Astrocyte of the hippocampus (primary cell): ENCODE measurements at places on chromosomes 6 and 20.

DNA sequence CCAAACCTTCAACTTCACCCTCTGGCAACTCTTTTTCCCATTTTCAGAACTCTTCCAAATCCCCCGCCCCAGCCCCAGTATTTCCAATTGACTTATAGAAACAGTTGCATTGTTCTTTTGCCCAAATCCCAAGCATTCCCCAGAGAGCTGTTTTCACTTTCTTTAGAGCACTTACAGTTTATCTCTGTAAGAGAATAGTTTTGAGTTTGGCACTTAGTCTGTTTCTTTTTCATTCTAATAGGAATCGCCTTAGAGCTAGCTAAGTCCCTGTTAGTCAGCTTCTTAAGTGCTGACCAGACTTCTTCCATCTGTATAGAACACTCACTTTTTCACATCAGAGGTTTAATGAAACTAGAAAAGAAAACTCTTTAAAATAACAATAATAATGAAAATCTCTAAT is 374.2 kb upstream of the FLRT3 start:
- DNase-seq, result peak; percentile 46

DNA sequence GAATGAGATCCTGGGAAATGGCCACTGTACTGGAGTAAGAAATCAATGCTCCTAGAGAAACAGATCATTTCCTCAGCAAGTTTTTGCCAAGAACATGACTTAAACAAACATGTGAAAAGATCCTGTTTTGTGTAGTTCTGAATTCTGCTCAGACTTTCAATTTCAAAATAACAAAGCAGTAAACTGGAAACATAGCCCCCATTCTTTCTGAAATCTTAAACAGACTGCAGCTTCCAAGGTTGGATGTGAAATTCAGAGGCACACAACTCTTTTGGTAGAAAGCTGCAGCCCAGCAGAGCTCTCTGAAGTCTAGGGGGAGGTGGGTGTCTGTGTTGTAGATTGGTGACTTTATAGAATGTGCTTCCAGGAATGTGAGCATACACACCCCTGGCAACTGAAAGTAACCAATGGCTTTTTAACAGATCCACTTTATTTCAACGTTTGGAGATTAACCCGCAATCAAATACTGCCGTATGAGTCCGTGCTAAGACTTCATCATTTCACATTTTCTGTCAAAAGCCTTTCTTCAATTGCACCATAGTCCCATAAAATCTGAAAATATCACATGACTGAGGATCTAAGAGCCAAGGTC is 86.4 kb downstream of the ATXN1 start:
- DNase-seq, result peak; percentile 72

GRCh38 chr6:33716379-33716778 is 4.9 kb upstream of the UQCC2 start:
- DNase-seq, result no peak

- DNase-seq, result no peak
These were observed 335.1 kb downstream of the HDGFL1 start for GRCh38 chr6:22904431-22904830.

GRCh38 chr20:61633004-61633403 is 380.9 kb downstream of the CDH4 start:
- no peak for DNase-seq

DNA sequence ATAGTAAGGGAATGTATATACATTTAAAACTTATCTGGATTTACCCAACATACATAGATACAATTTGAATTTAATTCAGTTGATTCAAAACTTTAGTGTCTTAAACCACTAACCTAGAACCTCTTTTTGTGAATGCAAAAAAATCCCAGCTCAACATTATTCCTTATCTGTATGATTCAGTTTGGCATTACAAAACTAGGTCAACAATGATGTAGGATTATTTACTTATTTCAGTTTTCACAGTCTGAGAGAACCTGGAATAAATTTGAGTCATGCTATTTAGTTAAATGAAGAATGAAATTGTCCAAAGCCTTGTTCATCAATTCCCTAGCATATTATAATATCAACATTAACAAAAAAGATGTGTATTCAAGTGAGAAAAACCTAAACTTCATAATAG is 7.4 kb upstream of the PLCB1 start:
- DNase-seq, result no peak

- no peak for DNase-seq
These were observed 20.8 kb downstream of the TGM6 start for GRCh38 chr20:2401527-2401926.

DNA sequence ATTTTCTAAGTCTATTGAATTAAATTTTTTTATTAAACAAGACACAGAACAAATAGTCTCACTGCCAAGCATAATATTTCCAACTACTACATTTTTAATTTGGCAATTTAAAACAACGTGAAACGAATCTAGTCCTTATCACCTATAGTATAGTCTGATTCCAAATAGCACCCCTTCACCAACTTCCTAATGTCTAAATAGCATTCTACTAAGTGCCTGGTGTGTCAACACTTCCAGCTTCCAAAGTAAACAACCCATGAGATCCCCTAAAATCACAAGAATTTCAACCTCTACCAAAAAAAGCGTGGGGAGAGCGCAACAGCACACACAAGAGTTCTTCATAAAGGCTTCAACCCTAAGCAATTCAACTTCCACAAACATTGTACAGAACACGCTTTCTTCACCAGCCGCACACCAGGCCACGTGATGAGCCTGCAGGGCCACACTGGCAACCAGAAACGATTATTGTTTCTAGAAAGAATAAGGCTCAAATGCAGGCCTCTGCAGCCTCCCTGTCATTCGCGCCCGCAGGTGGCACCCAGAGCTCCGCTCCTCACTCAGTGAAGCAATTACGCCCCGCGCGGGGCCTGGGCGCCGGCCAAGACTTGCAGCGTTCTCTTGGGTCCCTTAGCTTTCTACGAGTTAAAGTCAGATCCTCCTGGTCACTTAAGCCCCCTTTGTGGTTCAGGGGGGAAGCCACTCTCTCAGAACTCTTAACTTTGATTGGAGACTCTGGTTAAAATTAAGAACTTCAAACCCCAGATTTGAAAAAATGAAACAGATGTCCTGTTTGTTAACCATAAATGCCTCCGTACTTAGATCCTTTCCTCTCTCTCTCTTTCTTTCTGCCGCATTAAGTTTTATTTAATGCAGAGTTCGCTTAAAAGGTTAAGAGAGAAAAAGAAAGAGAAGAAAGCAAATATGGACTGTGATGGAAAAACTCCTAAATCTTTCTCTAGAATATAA is 18.3 kb downstream of the SIM1 start:
- no peak for DNase-seq

GRCh38 chr6:9085054-9085708 is 649.8 kb upstream of the SLC35B3 start:
- no peak for DNase-seq

- DNase-seq, result no peak
These were observed 8.4 kb downstream of the CST7 start for GRCh38 chr20:24957326-24958016.

- DNase-seq, result no peak
These were observed 18.0 kb upstream of the SIRPB2 start for GRCh38 chr20:1509237-1509636.

DNA sequence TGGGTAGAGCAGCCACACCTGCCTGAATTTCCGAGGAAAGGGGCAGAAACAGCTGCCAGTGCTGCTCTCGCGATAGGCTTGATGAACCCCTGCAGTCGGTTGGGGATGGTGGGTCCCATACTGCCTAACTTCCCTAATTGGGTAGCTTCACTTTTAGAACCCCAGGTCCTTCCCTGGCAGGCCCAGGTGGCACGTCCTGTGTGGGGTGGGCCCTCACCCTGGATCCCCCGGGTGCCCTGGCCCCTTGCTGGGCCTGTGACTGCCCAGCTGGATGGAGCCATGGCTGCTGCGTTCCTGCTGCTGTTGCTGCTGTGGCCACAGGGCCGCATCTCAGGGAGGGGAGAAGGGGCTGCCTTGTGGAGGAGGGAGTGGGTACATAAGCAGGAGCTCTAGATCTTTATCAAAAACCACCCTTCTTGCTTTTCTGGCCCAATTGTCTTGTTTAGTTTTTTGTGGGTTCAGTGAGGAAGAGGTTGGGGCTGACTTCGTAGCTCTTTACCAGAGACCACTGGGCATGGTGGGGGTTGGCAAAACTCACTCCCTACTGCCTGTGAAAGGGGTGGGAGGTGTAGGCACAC is 19.2 kb downstream of the TREML4 start:
- DNase-seq, result no peak

GRCh38 chr6:354631-355280 is 36.8 kb upstream of the IRF4 start:
- DNase-seq, result no peak

DNA sequence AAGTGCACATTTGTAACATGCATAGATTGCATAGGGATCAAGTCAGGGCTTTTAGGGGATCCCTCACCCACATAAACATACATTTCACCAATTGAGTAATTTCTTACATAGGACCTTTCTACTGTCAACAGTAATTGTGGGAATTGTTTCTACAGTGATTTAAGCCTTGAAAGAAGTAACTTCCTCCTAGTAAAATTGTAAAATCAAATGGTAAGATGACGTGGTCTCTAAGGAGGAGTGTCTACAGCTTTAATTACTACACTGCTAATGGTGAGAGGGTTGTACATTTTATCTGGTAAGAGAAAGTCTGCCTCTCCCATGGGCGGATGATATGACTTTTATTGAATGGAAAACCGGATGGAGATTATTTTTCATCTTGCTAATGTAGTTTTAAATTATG is 98.0 kb downstream of the RPP40 start:
- DNase-seq, result no peak

GRCh38 chr6:80610846-80611245 is 504.4 kb downstream of the BCKDHB start:
- DNase-seq, result peak; percentile 42

GRCh38 chr6:126102358-126102757 is 116.0 kb downstream of the TRMT11 start:
- no peak for DNase-seq

DNA sequence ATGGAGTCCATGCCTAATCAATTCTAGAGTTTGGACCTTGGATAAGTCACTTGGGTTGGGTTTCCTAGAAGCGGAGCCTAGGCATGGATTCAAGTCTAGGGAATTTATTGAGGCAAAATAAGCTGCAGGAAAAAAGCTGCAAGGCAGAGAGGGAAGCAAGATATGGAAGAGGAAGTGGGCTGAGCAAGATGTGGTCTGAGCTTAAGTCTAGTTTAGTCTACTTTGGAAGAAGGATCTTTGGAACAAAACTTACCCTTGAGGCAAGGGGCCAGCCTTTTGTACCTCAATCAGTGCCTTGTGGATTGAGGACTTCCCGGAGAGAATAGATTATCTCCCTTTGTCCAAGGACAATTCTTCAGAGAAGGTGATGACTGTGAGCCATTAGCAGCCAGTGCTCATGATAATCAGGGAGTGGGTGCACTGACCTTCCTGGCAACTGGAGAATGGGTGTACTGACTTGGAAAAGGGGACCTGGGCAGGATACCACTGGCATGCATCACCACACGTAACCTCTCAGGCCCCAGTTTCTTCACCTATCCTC is 10.9 kb downstream of the ZSCAN9 start:
- no peak for DNase-seq

DNA sequence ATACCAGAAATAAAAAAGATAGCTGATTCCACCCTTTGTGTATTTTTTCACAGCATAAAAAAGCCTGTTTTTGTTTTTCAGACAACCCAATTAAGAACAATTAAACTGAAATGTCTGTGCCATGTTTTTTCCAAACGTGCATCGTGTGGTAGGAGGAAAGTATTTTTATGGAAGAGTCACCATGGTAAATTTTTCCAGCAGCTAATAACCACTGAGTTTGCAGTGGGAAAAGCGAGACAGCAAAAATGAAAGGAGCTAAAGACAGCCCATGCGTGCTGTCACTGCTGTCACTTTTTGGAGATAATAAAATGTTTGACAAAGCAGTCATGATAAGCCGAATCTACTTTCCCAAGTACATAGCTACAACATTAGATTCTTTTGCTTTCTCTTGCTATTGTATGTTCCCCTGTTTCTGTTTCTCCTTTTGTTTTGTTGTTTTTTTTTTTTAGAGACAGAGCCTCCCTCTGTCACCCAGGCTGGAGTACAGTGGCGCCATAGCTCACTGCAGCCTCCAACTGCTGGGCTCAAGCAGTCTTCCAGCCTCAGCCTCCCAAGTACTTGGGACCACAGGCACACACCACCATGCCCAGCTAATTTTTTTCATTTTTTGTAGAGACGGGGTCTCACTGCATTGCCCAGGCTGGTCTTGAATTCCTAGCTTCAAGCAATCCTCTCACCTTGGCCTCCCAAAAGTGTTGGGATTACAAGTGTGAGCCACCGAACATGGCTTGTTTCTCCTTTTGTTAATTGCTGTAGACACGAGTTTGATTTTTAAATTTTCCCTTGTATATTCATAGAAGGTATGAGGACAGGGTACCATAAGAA is 261.3 kb downstream of the TMEM242 start:
- DNase-seq, result no peak

DNA sequence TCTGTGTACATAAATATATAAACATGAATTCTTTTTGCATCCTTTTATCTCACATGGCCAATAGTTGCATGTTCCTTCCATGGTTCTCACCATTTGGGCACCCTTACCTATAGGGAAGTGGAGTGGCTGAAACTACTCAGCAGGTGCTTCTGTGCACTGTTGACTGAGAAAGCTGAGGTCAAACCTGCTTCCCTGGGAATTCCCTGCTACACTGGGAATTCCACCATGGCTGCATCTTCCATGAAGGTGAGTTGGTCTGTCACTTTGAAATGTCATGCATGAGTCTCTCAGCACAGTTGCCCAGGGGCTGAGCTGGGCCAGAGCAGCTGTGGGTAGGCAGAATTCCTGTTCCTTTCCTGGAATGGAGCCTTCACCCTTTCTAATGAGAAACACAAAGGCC is 193.8 kb upstream of the PRSS16 start:
- no peak for DNase-seq

GRCh38 chr20:40279390-40279789 is 409.6 kb downstream of the MAFB start:
- peak; percentile 19 for DNase-seq
